ENCODE measurements at places on chromosomes 4 and X.

DNA sequence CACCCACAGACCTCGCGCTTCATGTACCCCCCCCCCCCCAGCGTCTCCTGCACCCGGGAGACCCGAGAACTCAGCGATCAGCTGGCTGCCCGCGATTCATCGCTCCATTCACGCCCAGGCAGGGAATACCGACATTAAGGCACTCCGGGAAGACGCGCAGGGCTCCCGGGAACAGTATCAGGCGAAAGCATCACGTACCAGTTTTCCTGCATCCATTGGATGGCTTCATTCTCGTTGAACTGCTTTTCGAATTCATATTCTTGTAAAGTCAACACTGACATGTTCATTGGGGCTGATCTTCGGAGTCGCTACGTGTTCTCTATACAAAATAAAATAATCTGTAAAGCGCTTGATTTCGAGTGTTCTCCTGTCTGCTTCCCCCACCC is 373 bp downstream of the ELOVL6 start:
- DNase-seq: no peak

DNA sequence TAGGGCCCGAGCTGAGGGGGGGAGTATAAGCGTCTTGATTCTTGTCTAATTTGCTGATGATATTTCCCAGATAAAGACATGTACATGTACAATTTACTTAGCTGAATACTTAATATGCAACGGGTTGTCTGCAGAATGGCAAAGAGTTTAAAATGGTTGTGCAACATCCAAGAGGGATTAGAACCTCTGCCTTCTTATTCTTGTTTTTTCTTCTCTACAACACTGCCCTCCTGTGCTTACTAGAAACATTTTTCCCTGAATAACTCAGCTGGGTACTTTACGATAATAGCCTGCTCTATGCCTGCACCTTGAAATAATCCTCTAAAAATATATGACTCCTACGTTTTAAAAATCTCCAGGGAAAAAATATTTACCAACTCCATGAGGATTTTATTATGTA is 41.8 kb downstream of the INTS12 start:
- DNase-seq: peak; percentile 63

DNA sequence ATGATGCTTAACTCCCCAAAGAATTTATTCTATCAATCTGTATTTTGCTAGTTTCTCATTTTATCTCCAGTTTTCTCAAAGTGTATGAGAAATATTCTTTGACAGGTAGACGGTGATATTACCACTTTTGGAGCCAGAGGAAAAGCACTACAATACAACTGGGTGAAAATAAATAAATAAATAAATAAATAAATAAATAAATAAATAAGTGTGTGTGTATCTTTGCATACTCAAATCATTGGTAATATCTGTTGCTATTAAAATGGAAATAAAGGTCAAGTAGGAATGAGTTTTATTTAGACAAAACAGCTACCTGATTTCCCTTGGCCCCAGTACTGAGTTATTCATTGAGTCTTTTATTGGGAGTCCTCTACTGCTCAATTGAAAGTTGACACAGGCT is 114.3 kb downstream of the RBMX2 start:
- no peak for DNase-seq

DNA sequence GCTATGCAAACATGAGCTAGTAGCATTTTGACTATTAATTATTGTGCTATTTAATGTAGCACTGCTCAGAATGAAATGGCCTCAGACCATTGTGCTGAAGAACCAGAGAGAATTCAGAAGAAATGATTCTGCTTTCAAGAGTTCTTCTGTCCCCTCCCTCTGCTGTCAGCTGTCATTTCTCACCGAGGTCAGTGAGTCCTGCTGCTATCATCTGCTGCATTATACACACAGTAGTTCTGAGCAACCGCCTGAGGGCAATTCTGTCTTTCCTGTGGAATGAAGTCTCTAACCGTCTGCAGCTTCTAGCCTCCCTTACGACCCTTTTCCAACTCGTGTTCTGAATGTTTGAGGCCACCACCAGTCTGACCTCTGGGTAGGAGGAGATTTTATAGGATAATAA is 249.4 kb downstream of the HNRNPD start:
- DNase-seq: no peak

DNA sequence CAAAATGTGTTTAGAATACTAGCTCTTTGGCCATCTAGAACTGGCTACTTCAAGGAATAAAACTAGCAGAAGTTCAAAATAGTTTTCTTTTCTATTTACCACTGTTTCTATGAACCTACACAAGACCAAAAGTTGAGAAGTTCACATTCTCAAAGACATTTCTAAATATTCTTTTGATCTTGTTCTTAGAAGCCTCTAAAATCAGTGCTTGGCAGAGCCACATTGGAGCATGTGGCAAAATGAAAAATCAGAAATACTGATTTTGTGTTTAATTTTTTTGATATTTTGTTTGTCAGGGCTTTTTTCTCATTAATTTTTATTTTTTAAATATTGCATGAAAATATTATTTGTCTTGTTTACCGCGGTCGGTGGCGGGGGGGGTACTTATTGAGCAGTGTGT is 853.8 kb upstream of the INTU start:
- DNase-seq: no peak

DNA sequence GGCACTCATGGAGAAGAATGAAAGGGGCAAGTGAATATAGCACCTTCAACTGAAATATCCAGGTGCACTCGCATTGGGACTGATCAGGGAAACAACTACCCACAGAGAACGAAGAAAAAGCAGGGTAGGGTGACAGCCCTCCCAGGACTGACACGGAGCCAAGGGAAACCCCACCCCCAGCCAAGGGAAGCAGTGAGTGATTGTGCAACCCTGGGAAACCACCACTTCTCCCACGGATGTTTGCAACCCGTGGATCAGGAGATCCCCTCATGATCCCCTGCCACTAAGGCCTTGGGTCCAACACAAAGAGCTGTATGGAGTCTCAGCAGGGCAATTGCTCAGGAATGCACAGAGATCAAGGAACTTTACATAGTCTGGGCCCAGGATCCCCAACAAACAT is 158.5 kb upstream of the HCCS start:
- no peak for DNase-seq

- DNase-seq: no peak
Observed at GRCh38 chr4:41456559-41457101, 81.3 kb upstream of the LIMCH1 start.

- no peak for DNase-seq
Observed at GRCh38 chr4:100075486-100076270, 114.6 kb downstream of the DDIT4L start.

DNA sequence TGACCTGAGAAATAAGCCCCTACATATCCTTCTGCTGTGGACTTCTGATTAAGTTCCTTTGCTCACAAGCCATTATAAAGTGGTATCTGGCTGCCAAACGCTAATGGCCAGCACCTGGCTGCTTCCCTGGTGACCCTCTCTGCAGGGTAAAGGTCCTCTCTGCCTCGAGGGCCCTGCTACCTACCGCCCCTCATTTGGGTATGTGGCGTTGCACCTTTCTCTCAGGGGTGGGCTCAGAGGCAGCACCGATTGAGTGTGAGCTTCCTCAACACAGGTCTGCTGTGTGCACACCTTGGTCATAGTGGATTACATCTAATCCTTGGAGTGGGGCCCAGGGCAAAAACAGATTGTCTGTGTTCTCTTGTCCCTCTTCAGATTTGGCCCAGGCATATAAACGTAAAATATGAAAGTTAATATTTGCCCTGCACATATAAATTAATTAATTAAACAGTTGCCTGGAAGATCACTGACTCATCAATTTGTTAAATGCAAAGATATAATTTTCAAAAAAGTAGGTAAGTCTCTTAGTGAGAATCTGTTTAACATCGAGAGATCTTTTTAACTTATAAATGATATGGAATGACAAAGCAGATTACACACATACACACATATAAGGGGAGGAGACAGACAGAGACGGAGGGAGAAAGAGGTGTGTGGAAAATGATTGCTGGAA is 174.5 kb upstream of the SMIM31 start:
- no peak for DNase-seq

DNA sequence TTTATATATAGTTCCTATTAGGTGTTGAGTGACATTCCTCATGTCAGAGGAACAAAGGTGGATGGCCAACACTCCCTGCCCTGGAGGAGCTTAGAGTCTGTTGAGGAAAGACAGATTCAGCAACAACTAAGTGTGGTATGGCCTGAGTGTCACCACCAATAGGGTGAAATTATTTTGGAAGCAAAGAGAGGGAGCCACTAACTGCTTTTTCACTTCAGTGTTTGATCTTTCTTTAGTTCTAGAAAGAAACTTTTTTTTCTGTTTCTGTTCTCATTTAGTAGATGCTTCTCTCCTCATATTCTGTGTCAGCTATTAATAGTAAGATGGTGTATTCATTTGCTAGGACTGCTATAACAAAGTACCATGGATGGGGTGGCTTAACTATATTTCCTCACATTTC is 81.5 kb downstream of the ARX start:
- DNase-seq: no peak

GRCh38 chr4:182143822-182144625 is 99.2 kb upstream of the TENM3 start:
- DNase-seq: no peak

GRCh38 chrX:120476714-120477113 is 7.6 kb upstream of the LAMP2 start:
- DNase-seq: no peak

- peak; percentile 73 for DNase-seq
Observed at GRCh38 chr4:90842960-90843359, 715.8 kb downstream of the CCSER1 start.

- DNase-seq: peak; percentile 76
Observed at GRCh38 chrX:30649859-30650258, 3.4 kb upstream of the GK start.

DNA sequence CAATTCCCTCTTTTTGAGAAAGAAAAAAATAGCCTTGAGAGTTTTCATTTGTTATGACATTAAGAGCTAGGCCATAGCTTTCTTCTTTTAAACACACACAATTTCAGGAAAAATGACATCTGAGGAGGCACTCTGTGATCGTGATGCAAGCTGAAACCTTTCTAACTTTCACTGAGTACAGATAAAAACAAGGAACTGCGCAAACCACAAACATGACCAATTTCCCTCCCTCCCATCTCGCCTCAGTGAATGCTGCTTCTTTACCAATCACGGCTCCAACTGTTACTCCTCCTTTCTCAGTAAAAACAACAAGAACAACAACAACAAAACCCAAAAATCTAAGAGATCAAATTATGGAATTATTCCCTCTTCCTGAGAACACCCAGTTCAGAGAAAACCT is 626.8 kb downstream of the TLL1 start:
- DNase-seq: no peak

DNA sequence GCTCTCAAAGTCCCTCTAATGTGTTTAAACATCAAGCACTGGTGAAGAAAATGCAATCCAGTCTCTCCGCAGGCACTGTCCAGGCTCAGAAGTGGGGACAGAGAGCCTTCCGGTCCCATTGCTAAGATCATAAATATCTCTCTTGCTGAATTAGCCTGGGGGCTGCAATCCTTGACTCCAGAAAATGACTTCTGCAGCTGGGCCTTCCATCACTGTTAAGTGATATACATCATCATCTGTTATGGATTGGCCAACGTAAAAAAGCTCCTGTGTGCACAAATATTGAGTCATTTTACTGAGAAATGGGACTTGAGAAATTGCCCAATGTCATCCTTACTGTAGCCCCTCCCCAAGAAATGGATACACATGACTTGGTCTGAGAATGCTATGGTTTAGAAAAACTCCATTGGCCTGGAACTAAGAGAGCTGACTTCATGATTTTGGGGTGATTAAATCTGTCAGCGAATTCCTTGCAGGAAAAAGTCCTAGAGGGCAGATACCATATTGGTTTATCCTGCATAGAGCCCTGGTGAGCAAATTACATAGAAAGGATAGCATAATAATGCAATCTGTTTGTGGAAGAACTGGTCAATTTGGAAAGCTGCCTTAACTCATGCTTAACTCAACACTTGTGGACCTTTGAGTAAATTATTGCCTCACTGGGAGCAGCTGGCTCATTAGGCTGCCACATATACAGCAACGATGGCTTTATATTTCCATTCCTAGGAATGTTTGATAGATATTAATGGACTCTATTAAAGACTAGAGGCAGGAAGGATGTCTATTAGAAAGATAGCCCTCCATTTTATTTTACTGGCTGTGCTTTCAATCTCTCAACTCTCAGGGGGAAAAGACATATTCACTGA is 346.1 kb downstream of the GBA3 start:
- DNase-seq: no peak

DNA sequence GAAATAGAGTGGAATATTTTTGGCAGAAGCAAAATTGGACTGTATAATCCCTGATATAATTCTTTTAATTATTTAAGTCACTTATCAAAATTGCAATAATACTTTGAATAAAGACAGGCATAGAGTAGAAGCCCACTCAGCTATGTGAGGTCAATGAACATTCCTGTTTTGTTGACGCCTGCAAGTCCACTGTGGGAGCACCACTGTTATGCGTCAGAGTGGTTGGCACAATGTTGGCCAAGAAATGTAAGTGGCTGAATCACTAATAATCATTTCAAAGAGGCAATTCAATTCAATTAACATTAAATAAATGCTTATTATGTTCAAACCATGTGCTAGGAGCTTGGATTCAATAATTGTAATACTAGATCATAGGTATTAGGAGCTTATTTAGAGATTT is 221.0 kb downstream of the SPCS3 start:
- peak; percentile 61 for DNase-seq

GRCh38 chr4:147971116-147971515 is 239.2 kb downstream of the ARHGAP10 start:
- DNase-seq: no peak

GRCh38 chrX:17740137-17741122 is 3.1 kb downstream of the SCML1 start:
- no peak for DNase-seq

GRCh38 chr4:107890779-107891178 is 40.6 kb upstream of the CYP2U1 start:
- DNase-seq: no peak

GRCh38 chr4:173482330-173482931 is 47.6 kb downstream of the HAND2 start:
- no peak for DNase-seq

- DNase-seq: peak; percentile 0
Observed at GRCh38 chrX:51215266-51215665, 117.4 kb upstream of the NUDT10 start.

DNA sequence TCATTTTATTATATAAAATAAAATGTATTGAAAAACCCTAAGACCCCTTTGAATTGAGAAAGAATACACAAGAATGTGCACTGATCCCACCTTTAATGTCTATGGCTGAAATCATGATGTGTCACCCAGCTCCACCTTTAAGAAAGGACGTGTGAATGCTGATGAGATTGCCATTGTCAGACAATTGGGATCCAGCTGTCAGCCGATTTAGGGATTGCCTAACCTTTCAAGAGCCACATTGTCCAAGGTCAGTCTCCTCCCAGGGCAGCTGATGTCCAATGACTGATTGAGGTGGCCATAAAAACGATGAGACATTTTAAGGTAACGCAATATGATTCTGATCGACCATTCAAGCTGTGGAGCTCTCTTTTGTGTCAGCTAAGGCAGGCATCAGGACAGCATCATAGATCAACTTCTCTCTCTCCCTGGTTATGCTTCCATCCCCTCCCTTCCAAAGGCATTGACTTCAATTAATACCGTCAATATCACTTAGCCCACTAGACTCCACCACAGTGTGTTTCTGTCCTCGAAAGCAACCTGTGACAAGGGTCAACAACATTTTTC is 1676.4 kb downstream of the PCDH7 start:
- DNase-seq: no peak
